ENCODE measurements at places on chromosomes 2 and 18. TPM values are rescaled to one million over a fixed set of nuclear protein-coding genes. Genes with fewer than 3 reads are reported as not detected.
A peak's percentile ranks its signal among the peaks of the same experiment; 100 is the strongest.

DOCK10 gene
- 1.4 TPM for total RNA-seq

ITPRIPL1 gene
- not detected for total RNA-seq

- no peak overlapping the region for H3K4me3 ChIP-seq
- no peaks in the 10 kb centered on the region for H3K27me3 ChIP-seq
- no peak for DNase-seq
These were observed 147.6 kb upstream of the ITGA4 start for GRCh38 chr2:181309586-181309985.

- no peaks in the 10 kb centered on the region for H3K27me3 ChIP-seq
- no peak overlapping the region for H3K27ac ChIP-seq
- no peaks in the 10 kb centered on the region for H3K4me1 ChIP-seq
- no peak overlapping the region for H3K4me3 ChIP-seq
- no peaks in the 10 kb centered on the region for H3K36me3 ChIP-seq
These were observed 25.5 kb downstream of the CHST10 start for GRCh38 chr2:100391735-100392515.

SMCHD1 gene
- total RNA-seq = 16.2 TPM

DNA sequence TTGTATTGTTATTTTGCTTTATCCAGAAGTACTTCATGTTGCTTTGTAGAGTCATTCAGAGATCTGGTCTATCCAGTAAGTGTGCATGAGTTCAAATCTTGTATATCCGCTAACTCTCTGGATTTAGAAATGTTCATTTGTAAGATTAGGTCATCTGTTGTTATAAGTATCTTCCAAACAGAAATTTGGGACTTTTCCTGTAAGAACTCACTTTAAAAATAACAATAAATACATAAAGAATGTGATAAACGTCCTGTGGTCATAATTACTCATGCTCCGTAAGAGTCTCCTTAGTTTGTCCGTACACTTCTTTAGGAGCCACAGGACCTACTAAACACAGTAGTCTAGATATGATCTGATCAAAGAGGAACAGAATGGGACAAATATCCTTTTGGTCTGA, 699.9 kb upstream of the SLC8A1 start:
- no peaks in the 10 kb centered on the region for H3K36me3 ChIP-seq
- no peak overlapping the region for H3K27ac ChIP-seq
- H3K4me3 ChIP-seq = no peak overlapping the region
- no peaks in the 10 kb centered on the region for H3K27me3 ChIP-seq

DNA sequence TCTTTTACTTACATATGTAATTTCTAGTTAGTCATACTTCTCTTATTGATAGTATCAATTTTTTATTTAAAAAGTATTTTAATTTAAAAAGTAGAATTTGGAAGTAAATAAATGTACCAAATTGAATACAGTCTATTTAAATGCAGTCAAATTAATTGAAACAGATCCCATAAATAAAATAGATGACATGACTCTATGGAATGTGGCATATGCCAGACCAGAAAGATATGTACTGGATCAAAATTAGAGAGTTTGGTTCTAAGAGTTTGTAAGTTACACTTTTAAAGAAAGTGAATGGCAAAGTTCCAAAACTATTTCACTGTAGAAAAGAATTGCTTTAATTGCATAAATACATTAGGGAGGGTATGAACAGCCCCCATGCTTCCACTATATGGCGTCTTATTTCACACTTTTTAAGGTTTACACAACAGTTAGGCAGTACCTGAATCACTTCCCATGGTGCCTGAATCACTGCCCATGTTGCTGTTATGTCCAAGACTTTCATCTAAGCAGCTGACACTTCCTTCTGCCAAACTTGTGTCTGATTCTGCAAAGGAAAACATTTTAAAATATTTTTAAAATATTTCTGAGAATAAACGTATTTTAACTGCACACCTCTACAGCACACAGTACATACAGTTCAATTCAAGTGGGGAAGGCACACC, 25.2 kb downstream of the IFIH1 start:
- H3K4me1 ChIP-seq = no peaks in the 10 kb centered on the region
- H3K36me3 ChIP-seq = no peaks in the 10 kb centered on the region
- H3K4me3 ChIP-seq = no peak overlapping the region

GRCh38 chr18:32922951-32923430, 150.2 kb upstream of the KLHL14 start:
- DNase-seq = no peak
- H3K4me3 ChIP-seq = no peak overlapping the region
- H3K4me1 ChIP-seq = no peaks in the 10 kb centered on the region
- H3K27me3 ChIP-seq = no peaks in the 10 kb centered on the region

DNA sequence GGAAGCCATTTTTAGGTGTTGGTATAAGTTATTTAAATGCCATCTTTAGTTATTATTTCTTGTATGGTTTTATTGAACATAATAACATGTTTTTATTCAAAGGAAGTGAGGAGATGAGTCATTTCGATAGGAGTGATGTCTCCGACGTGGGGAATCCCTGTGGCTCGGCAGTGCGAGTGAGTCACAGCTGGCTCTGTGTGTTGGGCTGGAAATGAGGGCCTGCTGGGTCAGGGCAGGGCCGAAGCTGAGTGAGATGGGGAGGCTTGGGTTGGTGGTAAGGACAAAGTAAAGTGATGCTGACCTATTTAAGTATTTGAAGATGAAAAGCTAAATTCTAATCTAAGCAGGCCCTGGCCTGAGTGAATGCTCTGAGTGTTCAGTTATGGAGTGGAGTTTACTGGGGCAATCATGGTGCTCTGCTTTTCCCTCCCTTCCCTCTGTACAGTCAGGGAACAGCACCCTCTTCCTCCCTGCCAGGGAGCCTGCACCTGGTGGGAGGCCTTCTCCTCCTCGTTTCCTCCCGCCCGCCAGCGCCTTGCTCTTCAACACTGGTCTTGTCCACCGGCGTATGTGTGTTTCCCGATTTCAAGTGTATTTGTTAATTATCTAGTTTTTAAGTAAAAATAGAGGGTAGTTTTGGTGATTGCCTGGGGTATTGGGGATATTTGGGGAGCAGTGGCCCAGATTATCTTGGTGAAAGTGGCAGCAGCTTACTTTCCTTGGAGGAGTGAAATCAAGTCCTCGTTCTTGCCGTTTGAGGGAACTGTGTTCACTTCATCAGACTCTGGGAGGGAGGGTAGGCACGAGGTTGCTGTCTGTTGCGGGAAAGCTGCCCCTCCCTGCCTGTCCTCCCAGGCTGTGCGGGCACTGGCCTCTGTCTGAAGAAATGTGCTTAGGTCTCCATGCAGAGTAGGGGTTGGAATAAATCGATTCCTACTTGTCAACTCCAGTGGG, 157.0 kb downstream of the LDLRAD4 start:
- no peaks in the 10 kb centered on the region for H3K27me3 ChIP-seq
- DNase-seq = peak; percentile 28

GRCh38 chr18:11989966-11990380, 8.7 kb downstream of the IMPA2 start:
- no peaks in the 10 kb centered on the region for H3K27me3 ChIP-seq
- peaks cover 92% of the 10 kb centered on the region for H3K4me1 ChIP-seq
- peak overlapping the region; percentile 100 for H3K27ac ChIP-seq
- no peaks in the 10 kb centered on the region for H3K36me3 ChIP-seq
- peak; percentile 81 for DNase-seq

Measured in gastrocnemius medialis (tissue), 4 donors.